Astrocyte of the spinal cord (primary cell): ENCODE measurements at places on chromosomes 6 and 20.

- DNase-seq = no peak
These were observed 7.5 kb downstream of the JARID2 start for GRCh38 chr6:15253203-15254022.

- no peak for DNase-seq
These were observed 47.7 kb downstream of the STAU1 start for GRCh38 chr20:49140411-49140810.

- DNase-seq = no peak
These were observed 103.9 kb downstream of the AIG1 start for GRCh38 chr6:143164565-143165105.

- DNase-seq = peak; percentile 93
These were observed 188.2 kb downstream of the NFATC2 start for GRCh38 chr20:51354191-51354768.

- no peak for DNase-seq
These were observed 41.1 kb downstream of the CNKSR3 start for GRCh38 chr6:154469306-154469935.

DNA sequence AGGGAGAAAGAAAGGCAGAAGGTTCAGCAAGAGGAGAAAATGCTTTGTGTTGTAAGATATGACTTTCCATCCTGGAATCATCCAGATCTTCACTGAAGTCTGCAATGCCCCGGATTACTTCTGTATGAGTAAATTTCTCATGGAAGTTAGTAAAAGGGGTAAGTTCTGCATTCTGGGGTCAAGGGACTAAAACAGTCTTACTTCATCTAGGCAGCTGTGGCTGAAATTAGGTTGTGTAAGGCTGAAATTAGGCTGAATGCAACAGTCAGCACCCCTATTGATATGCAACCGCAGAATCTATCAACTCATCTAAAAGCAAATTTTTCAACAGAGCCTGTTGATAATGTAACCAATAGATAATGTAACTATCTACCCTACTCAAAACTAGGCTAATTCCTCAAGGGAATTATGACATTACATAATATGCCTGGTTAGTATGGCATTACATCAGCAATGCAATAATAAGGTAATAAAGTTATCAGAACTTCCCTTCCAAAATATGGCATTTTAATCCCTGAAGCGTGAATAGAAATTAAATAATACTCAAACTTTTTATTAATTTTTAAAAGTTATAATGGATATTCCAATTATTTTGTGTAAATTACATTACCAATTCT lies 671.7 kb upstream of the CITED2 start:
- no peak for DNase-seq

DNA sequence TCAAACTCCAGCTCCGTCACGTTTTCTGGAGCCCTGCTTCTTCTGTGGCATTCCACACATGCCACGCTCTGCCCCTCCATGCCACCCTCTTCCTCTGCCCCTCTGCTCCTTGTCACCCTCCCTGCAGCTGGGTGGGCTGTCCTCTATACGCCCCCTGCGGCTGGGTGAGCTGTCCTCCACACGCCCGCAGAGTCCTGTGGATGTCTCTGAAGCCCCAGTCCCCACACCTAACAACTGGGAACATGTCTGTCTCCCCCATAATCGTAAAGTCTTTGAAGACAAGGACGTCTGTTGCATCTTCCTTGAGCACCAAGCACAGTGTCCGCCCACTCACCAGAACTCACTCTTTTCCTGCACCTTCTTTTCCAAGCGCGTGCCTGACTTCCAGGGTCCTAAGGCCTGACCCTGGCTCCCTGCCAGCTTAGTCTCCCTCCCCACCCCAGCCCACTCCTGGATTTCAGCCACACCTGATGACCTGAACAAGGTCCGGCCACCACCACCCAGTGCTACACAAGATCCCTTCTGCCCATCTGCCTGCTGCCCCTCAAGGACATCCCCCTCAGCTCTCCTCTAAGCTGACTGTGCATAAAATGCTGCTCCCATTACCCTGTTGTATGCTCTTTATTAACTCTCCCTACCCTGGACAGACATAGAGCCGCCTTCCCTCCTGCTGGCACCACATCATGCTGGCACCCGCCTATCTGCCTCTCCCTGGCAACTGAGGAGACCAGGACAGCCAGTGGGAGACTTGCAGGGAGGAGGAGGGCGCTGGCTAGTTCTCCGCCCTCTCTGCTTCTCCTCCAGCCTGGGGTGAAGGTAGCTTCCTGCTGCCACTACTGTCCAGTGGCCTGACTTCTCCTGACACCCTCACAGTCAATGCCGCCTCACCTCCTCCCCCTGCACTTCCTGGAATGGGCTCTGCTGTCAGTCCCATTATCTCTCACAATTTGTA lies 10.7 kb upstream of the PRR18 start:
- no peak for DNase-seq

- no peak for DNase-seq
These were observed 124.4 kb downstream of the MAP7 start for GRCh38 chr6:136425793-136426192.

DNA sequence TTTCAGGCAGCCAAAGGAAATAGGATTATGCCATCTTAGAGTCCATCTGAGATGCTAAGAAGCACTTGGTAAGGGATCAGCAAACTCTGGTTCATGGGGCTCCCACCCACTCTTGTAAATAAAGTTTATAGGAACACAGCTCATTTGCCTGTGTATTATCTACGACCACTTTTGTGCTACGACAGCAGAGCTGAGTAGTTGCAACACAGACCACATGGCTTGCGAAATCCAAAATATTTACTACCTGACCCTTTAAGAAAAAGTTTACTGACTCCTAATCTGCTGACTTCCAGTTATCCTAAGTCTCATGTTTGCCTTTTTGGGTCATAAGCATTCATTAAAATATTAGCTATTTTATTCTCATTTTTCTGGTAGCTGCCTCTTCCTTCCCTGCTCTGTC lies 859.0 kb downstream of the QKI start:
- no peak for DNase-seq
